ENCODE measurements at places on chromosomes 6 and 20.

DNA sequence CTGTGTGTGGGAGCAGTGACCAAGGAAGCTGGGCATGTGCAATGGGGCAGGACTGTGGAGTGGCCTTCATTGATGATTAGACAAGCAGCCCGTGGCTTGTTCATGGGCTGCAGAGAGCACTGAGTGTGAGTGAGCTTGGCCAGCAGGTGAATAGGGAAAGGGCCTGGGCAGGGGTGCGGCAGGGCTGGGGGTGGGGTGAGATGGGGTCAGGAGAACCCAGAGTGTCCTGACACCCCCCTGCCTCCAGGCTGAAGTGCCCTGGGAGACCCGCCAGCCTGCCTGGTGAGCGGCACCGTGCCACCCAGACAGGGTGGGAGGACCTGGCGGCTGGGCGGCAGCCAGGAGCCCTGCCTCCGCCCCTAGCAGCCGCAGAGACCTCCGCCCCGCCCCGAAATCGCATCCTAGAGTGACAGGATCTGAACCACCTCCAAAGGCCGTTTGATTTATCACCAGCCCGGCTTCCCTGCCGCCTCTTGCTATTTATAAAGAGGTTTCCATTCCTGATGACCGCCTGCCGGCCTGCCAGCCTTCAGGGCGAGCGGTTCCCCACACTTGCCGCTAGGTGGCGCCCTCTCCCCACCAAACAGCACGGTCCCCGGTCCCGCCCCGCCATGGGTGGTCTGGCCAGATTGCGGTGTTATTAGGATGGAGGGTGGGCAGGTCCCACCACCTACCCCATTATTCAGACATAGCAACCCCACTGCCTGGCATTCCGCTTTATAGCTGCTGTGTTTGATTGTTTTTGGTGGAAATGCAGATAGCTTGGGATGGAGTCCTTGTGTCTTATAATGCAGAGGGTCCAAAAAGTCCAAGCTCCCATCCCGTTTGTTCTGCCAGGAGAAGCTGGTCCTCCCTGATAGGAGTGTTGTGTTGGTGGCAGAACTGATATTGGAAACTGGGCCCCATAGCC lies 3.5 kb downstream of the MYLK2 start:
- DNase-seq = peak; percentile 73

DNA sequence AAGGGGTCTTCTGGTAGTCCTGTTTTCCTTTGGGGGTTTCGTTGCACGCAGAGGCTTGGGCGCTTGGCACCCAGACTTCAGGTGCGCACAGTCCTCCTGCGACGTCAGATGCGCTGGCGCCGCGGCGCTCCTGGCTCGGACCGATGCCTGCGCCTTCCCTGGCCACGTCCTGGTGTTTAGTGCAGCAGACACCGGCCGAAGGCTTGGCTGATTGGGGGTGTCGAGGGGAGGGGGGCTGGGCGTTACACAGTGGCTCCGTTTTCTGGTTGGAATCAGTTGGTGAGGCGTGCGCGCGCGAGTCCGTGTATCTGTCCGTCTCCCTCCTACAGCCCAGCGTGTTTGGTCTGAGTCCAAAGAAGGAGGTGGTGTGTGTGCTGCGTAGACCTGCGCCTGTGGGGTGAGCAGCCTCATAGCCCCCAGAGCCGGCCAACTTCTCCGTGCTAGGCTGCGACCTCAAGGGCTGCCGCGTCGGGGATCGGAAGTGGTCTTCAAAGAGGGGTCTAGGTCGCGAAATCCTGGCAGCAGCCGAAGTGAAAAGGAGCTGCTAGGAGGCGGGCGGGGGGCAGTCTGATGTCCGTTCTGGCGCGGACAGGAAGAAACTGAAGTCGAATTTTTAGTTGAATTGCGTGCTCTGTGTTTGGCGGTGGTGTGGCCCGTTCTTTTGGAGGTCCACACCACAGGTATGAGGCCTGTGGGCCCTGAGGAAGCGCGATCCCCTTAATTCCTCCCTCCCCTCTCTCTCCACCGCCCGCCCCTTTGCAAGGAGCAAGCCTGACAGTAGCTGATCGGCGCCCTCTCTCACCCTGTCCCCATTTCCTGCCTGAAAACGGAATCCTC lies 1.5 kb downstream of the SYNDIG1 start:
- DNase-seq = no peak

- DNase-seq = no peak
Observed at GRCh38 chr6:106103728-106104109, 17.6 kb downstream of the PRDM1 start.

DNA sequence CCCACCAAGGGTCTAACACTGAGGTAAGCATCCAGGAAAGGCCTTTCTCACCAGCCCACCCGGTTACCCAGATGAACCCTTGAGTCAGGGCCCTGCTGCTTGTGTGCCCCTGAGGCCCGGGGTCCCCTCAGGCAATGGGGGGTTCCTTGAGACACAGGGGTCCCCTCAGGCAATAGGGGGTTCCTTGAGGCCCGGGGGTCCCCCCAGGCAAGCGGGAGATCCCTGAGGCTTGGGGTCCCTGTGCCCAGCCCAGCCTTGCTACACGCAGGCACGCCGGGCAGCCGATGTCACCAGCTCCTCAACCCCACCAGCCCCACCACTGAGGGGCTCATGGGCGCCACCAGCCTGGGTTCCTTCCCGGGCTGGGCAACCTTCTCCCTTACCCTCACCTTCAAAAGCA lies 247.2 kb downstream of the TTLL2 start:
- no peak for DNase-seq

DNA sequence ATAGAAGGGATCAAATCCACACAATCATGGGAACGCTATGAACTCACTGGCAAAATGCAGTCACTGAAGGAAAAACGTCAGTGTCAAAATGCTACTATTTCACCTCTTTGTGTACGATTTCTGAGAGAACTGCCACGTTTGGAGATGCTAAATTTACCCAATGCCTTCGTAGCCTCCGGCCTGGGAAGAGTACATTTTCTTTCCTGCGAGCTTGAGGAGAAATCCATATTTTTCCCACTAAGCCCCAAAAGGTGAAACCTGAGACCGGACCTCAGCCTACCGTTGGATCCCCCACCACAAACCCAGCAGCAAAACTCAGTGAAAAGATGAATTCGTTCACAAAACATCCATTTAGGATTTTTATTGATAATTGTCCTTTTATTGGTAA lies 131.7 kb downstream of the GPX5 start:
- DNase-seq = no peak

- no peak for DNase-seq
Observed at GRCh38 chr6:82980086-82980485, 85.6 kb downstream of the UBE3D start.

GRCh38 chr6:113680301-113680700 lies 176.8 kb upstream of the MARCKS start:
- DNase-seq = no peak

GRCh38 chr6:79874531-79875134 lies 72.7 kb downstream of the ELOVL4 start:
- DNase-seq = no peak

DNA sequence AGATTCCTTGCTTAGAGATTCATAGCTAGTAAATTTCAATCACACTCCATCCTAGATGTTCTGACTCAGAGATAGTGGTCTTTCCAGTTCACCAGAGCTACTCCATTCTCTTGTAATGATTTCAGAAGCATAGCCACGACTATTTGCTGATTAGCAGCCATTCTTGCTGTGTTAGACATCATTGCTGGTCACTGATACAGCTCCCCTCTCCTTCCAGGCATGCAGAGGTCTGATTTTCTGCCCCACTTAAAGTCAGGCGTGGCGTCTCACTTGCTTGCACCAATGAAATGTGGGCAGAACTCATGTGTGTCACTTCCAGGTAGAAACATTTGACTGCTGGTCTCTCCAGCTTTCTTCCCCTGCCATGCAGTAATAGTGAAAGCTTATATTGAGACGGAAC lies 168.9 kb upstream of the JARID2 start:
- DNase-seq = no peak

- peak; percentile 50 for DNase-seq
Observed at GRCh38 chr20:63641146-63641791, 12.0 kb downstream of the STMN3 start.

- no peak for DNase-seq
Observed at GRCh38 chr20:47156301-47157137, 200.0 kb downstream of the ZMYND8 start.

GRCh38 chr6:44805238-44805846 lies 417.8 kb downstream of the CDC5L start:
- DNase-seq = no peak

GRCh38 chr6:98044151-98044561 lies 761.1 kb upstream of the MMS22L start:
- DNase-seq = no peak

DNA sequence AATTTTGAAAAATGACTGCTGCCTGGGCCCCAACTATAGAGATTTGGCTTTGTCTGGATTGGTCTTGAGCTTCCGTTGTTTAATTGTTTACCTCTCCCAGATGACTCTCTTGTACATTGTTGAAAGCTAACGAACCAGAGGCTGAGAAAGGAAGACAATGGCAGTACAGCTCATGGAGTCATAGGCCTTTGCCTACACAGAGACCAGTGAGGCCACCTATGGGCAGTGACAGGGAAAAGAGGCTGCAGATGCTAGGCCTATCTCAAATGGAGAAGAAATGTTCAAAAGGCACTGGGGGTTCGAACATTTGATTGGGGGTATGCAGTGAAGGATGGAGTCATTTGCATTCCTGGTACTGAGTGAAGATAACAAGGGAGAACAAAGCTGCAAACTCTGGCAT lies 29.1 kb downstream of the OPN5 start:
- DNase-seq = no peak

DNA sequence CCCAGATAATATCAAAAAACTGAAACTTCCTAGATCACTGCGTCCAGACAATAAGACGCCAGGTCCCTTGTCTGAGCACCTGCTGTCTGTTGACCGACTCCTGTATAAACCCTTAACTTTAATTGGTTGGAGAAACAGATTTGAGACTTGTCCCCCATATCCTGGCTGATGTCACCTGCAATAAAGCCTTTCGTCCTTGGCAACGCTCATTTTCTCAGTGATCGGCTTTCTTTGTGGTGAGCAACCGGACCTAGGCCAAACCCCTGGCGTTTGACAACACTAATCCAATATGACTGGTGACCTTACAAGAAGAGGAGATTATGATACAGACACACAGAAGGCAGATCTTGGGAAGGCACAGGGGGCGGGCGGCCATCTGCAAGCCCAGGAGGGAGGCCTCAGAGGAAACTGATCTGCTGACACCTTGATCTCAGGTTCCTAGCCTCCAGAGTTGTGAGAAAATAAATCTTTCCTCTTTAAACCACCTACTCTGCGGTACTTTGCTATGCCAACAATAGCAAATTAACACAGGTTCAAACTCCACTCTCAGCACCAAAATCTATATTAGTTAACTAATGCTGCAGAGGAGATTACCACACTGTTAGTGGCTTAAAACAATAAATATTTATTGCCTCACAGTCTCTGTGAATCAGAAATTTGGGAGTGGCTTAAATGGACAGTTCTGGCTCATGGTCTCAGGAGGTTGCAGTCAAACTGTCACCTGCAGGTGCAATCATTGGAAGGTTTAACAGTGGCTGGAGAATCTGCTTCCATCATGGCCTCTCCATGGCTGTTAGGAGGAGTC lies 178.7 kb downstream of the OTOR start:
- no peak for DNase-seq

GRCh38 chr20:53595018-53595378 lies 1.4 kb upstream of the ZNF217 start:
- no peak for DNase-seq

GRCh38 chr6:73631849-73632248 lies 21.9 kb downstream of the SLC17A5 start:
- DNase-seq = no peak

GRCh38 chr20:44186674-44187053 lies 324 bp downstream of the JPH2 start:
- no peak for DNase-seq

GRCh38 chr6:71262914-71263313 lies 25.7 kb upstream of the OGFRL1 start:
- no peak for DNase-seq

- no peak for DNase-seq
Observed at GRCh38 chr6:170229851-170230519, 60.9 kb downstream of the DLL1 start.

DNA sequence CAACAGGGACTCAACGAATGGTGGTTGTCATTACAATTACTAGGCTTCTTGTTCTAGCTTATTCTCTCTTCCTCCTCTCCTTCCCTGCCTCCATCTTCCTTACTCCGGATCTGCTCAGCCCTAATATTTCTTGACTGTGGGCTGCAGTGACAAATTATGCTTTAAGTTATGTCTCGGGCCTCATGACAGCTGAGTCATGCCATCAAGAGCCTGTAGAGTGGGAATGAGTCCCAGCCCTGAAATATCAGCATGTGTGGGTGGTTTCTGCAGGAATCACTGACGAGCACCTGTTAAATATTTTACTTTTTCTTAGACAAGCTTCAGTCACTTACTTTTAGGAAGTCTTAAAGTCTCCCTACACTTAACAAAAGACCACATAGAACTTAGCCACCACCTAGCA lies 83.1 kb upstream of the CBLN4 start:
- no peak for DNase-seq

Measured in activated naive CD4-positive, alpha-beta T cell (primary cell).